Dermis microvascular lymphatic vessel endothelial cell (primary cell): ENCODE measurements at places on chromosomes 4 and X.

DNA sequence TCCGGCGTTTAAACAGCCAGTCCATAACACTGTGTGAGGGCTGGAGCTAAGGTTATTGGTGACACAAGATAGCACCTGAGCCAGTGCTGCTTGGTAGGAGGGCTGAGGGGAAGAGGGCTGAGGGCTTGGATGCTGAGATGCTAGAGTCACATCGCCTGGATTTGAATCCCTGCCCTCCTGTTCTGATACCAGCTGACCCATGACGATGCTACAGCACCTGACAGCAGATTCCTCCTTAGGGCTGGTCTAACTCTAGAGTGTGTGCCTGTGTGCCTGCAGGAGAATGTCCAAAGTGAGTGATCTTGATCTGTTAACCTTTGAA, 102.5 kb downstream of the PTTG2 start:
- no peak for DNase-seq

GRCh38 chr4:56215901-56216300, 171.4 kb downstream of the AASDH start:
- DNase-seq: peak; percentile 65

DNA sequence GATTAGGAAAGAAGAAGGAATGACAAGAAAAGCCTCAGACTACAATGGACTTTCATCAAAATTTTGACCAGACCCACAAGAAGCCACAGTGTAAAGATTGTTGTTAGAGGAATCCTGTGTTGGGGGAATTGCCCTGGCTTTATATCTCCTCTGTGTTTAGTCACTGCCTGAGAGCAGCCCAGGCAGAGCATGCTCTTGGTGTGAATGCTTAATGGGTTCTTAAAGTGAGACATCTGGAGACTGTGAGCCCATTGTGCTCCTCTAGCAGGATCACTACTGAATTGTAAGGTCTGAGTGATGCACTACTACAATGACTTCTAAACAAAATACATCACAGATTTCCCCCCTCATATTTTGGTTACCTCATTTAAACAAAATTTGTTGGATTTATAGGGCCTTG, 1860.5 kb upstream of the ADGRL3 start:
- DNase-seq: no peak

DNA sequence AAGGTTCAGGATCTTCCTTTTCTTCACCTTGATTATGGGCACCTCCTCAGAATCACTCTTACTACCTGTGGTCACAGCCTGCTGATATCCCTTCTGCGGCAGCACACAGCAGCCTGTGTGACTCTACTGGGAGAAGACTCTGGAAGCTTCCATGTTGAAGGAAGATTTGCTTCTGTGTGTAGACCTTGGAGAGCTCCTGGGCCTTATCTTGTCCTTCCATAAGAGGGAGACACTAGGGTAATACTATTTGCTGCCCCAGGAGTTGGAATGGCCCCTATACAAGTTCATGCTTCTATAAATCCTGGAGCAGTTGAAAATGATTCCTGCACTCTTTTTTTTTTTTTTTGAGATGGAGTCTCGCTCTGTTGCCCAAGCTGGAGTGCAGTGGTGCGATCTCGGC, 10.2 kb upstream of the SUPT20HL1 start:
- DNase-seq: no peak

GRCh38 chr4:5933996-5934831, 41.3 kb upstream of the CRMP1 start:
- DNase-seq: no peak
